ENCODE measurements at places on chromosomes 12 and 14. TPM values are rescaled to one million over a fixed set of nuclear protein-coding genes. Genes with fewer than 3 reads are reported as not detected.

GLI1 gene
- total RNA-seq, result 0.86 TPM

CKAP4 gene
- 139 TPM for total RNA-seq

PRB2 gene
- not detected for total RNA-seq

KRT5 gene
- 14.9 TPM for total RNA-seq

ESRRB gene
- under 0.01 TPM for total RNA-seq

HNF1A gene
- total RNA-seq, result not detected

PPM1H gene
- 0.17 TPM for total RNA-seq

OR4E2 gene
- total RNA-seq, result not detected

EML1 gene
- 84.0 TPM for total RNA-seq

MYO1H gene
- total RNA-seq, result not detected

GLT1D1 gene
- total RNA-seq, result 0.09 TPM

KLRD1 gene
- 0.09 TPM for total RNA-seq

PLEKHH1 gene
- total RNA-seq, result 0.34 TPM

PDE3A gene
- 2.2 TPM for total RNA-seq
